ENCODE measurements at places on chromosomes 4 and X. TPM values are rescaled to one million over a fixed set of nuclear protein-coding genes. Genes with fewer than 3 reads are reported as not detected.

TKTL1 gene
- total RNA-seq: not detected

NPY1R gene
- total RNA-seq: not detected

NOCT gene
- total RNA-seq: 24.0 TPM

PCDH11X gene
- total RNA-seq: under 0.01 TPM

MAML3 gene
- total RNA-seq: 2.9 TPM

TLR2 gene
- total RNA-seq: not detected

TCP11X2 gene
- not detected for total RNA-seq

NLGN3 gene
- total RNA-seq: 0.24 TPM

REELD1 gene
- not detected for total RNA-seq

TMEM271 gene
- not detected for total RNA-seq

SMIM43 gene
- not detected for total RNA-seq

SAGE1 gene
- total RNA-seq: 20.4 TPM

SUPT20HL2 gene
- total RNA-seq: not detected

CACNA1F gene
- not detected for total RNA-seq

TENM3 gene
- total RNA-seq: 47.7 TPM

ANXA5 gene
- 1,224 TPM for total RNA-seq

RAI2 gene
- not detected for total RNA-seq

AFP gene
- total RNA-seq: not detected

BEND2 gene
- not detected for total RNA-seq

XAGE1B gene
- 15.3 TPM for total RNA-seq

RAB40AL gene
- not detected for total RNA-seq

ADRA2C gene
- total RNA-seq: 15.7 TPM

All from SK-MEL-5 (cell line).